AG09319 (cell line): ENCODE measurements at places on chromosomes 2 and 18.

DNA sequence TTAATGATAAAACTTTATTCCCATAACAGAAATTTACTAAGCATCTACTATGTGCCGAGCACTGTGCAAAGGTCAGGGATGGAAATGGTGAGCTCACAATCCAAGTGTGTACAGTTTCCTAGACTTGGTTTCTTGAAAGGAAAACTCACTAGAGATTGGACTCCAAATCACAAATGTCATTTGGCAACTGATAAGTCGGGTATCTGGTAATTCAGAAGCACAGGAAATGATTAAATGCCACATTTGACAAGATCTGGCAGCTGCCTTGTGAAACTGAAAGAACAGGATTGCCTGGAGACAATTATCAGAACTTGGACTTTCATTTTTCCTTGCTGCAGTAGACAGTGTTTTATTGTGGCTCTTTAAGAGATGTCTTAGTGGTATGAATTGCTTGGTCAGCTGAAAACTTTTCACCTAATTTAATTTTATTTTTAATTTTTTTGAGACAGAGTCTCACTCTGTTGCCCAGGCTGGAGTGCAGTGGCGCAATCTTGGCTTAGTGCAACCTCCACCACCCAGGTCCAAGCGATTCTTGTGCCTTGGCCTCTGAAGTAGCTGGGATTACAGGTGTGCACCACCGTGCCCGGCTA is 19.2 kb downstream of the ITGA6 start:
- DNase-seq = no peak

DNA sequence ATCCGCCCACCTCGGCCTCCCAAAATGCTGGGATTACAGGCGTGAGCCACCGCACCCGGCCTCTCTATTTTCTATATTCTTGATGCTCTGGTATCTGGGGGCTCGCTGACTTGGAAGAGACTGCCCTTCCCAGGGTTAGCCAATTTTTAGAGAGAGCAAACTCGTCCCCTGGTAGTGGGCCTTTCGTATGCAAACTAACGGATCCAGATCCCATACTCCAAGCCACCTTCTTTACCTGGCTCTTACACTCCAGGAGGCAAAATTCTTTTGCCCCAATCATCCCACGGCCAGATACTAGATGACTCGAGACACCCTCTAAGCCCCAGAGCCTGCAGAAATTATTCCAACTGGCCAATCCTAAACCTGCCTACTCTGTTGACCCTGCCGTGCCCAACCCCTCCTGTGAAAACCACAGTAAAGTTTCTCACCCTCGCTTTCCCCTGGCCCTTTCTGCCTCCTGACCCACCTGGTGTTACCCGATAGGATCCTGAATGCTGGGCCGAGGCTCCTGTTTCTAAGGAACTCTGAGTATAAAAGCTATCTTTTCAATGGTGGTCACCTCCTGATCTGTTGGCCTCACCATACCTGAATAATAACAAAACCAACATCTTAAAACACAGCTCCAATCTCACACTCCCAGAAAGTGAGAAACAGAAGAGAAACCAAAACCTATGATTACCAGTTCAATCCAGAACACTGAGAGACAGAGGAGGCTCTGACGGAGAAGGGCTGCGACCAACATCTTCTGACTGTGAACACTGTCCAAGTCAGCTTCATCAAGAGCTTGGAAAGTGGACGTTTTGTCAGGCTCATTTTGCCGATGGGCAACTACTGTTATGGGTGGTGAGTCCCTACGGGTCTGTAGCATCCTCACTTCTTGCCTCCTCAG is 57.6 kb upstream of the ZNF532 start:
- no peak for DNase-seq

- DNase-seq = no peak
These were observed 629.6 kb upstream of the FANCL start for GRCh38 chr2:58870704-58871103.

- DNase-seq = no peak
These were observed 26.4 kb downstream of the KLHL23 start for GRCh38 chr2:169759987-169760386.

DNA sequence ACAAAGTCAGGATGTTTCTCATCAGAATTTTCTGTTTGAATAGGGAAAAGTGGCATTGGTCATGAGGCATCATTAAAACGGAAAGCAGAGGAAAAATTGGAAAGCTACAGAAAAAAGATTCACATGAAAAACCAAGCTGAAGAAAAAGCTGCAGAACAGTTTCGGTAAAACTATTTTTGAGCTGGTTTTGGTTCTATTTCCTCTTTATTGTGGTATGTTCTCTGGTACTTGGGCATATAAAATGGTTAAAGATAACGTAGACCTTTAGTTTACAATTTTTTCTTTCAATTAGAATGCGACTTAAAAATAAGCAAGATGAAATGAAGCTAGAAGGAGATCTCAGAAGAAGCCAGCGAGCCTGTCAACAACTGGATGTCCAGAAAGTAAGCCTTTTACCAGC is 7.6 kb downstream of the GPATCH11 start:
- no peak for DNase-seq

DNA sequence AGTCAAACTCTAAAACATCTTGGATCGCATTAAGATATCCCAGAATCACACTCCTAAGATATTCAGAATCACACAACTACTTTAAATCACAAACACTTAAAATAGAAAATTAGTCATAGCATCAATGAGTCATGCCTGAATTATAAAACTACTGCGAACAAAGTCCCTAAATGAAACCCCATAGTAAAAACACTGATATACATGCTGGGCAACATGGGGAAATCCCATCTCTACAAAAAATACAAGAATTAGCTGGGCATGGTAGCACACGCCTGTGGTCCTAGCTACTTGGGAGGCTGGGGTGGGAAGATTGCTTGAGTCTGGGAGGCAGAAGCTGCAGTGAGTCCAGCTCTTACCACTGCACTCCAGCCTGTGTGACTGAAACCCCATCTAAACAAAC is 101.7 kb downstream of the COBLL1 start:
- no peak for DNase-seq

- DNase-seq = no peak
These were observed 51.4 kb downstream of the KIF5C start for GRCh38 chr2:148926291-148926961.

DNA sequence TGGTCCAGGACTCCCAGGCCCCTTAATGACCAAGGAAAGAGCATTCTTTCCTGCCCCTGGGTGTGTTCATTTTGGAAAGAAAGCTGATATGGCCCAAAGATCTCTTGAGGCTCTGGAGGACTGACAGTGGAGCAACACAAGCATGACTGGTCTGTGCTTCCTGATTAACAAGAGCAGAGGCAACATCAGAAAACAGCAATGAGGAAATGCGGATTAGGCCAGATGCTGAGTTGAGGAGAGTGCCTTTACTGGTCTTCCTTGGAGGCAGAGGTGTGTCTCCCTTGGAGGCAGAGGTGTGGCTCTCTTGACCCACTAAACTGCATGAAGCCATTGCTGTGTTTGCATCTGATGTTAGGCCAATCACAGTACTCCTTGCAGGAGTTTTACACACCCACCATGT is 19.9 kb downstream of the IL36B start:
- DNase-seq = no peak

DNA sequence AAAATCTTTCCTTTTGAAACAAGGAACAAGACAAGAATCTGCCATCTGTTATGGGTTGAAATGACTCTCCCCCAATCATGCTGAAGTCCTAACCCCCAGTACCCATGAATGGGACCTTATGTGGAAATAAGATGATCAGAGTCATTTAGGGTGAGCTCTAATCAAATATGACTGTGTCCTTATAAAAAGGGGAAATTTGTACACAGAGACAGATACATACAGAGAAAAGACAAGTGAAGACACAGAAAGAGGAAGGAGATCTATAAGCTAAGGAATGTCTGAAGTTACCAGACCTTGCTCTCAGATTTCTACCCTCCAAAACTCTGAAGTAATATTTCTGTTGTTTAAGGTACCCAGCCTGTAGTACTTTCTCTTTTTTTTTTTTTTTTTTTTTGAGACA is 15.7 kb downstream of the TGFBRAP1 start:
- DNase-seq = no peak

GRCh38 chr2:26610504-26611335 is 30.4 kb downstream of the CIB4 start:
- DNase-seq = no peak

GRCh38 chr18:9712130-9712577 is 4.1 kb downstream of the RAB31 start:
- DNase-seq = no peak

- DNase-seq = no peak
These were observed 31.4 kb downstream of the MYL12B start for GRCh38 chr18:3293196-3293951.

DNA sequence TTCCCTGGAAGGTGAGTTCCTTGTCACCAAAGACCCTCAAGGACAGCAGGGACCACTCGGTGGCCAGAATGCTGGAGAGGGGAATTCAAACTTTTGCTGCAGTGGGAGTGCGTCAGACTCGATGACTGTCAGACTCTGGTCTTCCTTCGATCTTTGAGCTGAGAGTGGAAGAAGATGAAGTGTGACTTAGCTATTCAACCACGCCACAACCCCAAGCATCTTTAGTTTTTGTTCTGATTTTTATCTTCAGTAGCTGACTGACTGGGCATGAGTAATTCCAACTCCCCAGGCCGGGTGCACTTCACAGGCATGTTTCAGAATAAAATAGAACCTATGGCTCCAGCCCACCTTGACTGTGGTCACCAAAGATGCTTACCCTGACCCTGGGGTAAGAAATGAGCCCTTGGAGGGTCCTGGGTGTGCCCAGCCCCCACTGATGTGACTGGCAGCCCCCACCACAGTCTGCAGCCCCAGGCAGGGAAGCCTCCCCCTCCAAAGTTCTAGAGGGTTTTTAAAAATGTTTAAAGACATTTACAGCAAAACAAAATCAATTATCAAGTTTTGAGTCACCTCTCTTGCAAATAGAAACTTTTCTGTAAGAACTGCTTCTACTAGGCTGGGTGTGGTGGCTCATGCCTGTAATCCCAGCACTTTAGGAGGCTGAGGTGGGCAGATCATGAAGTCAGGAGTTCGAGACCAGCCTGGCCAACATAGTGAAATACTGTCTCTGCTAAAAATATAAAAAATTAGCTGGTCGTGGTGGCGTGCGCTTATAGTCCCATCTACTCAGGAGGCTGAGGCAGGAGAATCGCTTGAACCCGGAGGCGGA is 24.9 kb upstream of the YWHAQ start:
- no peak for DNase-seq

DNA sequence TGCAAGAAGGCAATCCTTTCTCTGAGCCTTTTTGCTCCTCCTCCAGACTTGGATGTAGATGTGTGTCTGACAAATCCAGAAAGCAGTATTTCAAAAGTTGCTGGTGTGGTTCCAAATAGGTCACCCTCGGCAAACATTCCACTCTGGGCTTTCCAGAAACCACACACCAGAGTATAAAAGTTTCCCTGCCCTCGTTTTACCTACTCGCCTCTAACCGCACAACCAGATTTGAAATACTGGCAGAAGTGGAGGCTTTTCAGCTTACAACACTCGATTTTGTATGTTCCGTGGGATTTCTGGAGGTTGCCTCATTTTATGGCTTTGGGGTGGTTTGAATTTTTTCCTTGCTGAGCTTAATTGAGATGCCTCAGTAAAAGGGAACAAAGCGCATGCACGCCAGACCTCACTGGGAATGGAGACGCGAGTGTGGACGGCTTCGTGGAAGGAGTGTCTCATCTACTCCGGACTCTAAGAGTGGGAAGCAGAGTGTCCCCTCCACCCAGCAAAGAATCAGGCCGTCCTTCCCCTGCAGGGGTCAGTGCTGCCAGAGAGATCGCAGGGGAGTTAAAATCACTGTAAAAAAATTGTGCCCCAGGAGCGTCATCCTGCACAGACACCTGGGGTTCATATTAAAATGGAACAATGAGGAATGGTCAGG is 44.0 kb upstream of the RPL31 start:
- peak; percentile 91 for DNase-seq

DNA sequence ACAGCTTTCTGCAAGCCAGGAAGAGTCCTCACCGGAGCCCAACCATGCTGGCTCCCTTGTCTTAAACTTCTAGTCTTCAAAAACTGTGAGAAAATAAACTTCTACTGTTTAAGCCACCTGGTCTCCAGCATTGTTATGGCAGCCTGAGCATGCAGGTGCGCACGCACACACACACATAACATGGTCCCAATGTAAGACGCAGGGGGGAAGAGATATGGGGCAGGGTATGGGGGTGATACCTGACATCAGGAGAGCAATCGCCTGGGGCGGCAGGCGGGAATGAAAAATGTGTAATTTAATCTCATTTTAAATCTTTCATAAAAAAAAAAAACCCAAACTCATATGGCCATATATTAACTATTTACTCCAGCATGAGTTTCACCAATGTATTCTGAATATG is 18.0 kb downstream of the HJURP start:
- DNase-seq = no peak
